ENCODE measurements at places on chromosomes 13 and 19.

- no peak for DNase-seq
These were observed 6.8 kb upstream of the DGKH start for GRCh38 chr13:42041684-42042035.

DNA sequence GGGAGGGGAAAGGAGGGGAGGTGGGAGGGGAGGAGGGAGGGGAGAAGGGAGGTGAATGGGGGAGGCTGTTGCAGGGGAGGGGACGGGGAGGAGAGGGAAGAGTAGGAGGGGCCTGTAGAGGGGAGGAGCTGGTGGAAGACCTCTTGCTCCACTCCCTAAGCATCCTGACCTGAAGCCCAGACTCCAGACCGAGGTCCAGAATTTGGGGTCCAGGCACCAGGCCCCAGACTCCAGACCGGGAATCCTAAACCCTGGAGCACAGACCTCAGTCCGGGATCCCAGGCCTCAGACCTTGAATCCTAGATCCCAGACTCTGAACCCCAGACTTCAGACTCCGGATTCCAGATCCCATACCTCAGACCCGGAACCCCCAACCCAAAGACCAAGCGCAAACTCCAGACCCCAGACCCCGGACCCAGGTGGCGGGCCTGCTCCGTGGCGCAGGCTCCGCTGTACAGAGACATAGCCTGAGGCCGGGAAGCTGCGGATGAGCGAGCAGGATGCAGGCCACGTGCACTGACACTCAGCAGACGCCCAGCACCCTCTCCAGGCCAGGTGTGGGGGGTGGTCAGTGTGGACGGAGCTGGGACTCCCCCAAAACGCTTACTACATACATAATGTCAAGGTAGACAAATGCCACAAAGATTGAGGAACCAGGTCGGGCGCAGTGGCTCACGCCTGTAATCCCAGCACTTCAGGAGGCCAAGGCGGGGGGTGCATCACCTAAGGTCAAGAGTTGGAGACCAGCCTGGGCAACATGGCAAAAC is 710 bp upstream of the BTBD2 start:
- no peak for DNase-seq

GRCh38 chr13:40292108-40292507 is 374.3 kb downstream of the FOXO1 start:
- no peak for DNase-seq

DNA sequence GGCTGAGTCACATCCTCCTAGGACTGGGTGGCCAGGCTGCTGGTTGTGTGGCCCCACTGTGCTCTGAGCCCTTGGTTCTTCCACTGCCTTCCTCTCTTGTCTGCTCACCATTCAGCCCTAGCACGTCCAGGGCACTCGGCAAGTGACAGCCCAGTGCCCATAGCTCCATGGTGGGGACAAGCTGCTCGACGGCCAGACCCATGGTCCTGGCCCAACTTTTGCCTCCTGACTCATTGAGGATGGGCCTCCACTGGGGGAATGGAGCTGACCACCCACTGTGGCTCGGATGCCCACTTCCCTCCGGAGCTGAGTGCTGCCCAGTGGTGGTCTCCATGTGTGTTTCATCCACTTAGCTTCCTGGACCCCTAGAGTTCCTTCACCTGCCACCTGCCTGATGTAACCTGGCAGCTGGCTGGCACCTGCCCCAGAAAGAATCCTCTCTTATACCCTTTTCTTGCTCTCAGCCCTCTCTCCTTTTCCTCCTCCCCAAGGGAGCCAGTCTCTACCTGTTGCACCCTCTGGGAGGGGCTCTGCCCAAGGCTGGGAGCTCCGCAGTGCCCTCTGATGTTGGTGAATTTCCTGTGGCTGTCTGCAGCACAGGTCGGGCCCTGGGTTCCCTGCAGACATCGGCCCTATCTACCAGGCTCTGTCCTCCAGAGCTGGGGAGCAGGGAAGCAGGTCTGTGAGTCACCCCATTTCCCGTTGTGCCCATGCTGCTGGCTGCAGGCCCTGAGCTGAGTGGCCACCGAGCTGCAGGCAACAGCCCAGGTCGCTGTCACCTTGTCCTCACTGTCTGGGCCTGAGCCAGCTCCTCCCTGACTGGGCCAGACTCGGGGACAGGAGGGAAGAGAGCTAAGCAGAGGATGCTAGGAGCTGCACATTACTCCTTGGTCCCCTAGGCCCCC is 7.4 kb downstream of the CHST8 start:
- DNase-seq, result no peak

- DNase-seq, result no peak
These were observed 8.2 kb downstream of the DOHH start for GRCh38 chr19:3492131-3492839.

- peak; percentile 23 for DNase-seq
These were observed 6.0 kb upstream of the PRR19 start for GRCh38 chr19:42295831-42296525.

DNA sequence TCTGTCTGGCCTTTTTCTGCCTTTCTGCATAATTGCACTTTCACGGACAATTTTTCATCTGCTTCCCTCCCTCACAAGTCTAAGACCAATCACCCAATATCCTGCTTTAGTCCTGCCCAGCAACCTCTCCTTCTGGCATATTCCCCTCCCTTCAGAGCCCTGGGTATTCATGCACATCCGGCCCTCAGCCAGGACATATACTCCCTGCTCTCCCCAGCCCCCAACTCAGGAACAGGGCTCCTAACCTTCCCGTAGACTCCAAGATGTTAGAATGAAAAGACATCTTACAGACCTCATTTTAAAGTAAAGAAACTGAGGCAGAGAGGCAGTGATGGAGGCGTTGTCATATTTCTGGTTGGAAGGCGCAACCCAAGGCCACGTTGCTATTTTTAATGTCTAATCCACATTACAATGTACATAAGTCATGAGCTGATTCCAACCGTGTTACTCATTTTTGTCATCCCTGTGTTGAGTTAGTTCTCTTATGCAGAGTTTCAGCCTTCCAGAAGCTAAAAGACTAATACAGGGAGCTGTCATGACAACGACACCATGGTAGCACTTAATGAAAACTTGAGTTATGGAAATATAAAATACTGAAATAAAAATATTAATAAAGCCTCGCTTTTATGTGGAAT is 209.2 kb downstream of the TSHZ3 start:
- no peak for DNase-seq

GRCh38 chr13:43089912-43090498 is 66.6 kb downstream of the DNAJC15 start:
- DNase-seq, result no peak

DNA sequence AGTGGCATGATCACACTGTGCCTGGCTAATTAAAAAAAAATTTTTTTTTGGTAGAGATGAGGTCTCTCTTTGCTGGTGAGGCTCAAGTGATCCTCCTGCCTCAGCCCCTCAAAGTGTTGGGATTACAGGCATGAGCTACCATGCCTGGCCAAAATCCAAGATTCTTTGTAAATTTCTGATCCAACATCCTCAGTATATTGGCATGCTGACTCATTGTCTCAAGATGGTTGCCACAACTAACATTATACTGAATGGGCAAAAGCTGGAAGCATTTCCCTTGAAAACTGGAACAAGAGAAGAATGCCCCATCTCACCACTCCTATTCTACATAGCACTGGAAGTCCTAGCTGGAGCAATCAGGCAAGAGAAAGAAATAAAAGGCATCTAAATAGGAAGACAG is 100.0 kb downstream of the KLF5 start:
- DNase-seq, result no peak

DNA sequence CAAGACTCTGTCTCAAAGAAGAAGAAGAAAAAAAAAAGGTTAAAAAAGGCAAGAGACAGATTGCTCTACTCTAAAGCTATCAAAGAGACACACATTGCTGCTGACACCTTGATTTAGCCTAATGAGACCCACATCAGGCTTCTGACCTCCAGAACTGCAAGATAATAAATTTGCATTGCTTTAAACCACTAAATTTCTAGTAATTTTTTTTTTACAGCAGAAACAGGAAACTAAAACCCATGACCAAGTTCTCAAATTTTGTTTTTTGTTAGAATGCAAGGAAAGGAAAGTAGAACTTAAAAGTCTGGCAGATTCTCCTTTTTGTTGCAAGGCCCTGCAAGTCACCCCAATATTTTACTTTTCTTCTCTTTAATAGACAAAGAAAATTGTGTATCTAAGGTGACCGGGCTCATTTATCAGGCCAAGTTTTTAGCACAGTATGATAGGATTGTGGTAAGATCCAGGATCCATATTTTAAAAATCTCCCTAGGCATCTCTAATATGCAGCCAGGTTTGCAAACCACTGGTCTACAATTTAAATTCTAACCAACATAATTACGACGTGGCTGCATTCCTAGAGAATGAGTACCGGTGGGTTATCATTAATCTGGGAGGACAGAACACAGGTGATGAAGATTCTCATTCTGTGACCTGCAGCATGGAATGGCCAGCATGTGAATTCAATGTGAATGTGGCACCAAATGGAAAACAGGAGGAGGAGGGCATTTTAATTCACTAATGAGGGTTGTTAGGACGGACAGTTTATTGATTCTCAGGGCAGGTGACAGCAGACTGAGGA is 56.7 kb upstream of the MED4 start:
- DNase-seq, result no peak

GRCh38 chr13:32779119-32779518 is 192.9 kb downstream of the PDS5B start:
- no peak for DNase-seq

DNA sequence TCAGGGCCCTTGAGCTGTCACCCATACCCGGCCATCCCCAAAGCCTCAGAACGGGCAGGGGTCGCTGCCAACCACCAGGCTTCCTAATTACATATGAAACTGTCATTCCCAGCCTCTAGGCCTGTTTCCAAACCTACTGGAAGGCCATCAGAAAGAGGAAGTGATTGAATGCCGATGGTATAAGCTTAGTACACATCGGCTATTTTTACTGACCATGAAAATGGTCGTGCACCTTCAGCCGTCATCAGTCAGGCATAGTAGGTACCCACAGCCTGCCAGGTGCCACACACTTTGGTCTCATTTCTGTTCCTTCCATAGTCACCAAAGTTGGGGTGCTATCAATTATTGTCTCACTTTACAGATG is 10.2 kb downstream of the KRI1 start:
- DNase-seq, result no peak

DNA sequence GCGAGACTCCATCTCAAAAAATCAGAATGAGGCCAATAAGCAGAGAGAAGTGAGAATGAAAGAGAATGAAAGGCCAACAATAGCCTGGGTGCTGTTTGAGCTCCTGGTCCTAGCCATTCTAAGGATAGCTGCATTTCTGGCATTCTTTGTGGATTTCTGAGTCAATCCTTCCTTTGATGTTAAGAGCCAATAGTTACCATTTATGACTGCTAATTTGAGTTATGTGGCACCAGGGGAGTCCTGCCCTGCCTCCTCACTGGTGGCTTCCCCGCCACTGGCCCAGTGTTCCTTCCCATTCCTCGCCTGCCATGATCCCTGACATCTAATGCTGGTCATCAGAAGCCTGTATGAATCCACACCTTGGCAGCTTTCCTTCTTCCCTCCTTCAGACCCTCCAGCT is 991.2 kb downstream of the UQCRFS1 start:
- DNase-seq, result no peak

GRCh38 chr13:54627646-54628372 is 1599.2 kb downstream of the OLFM4 start:
- DNase-seq, result no peak

- DNase-seq, result no peak
These were observed 34.9 kb upstream of the ZNF83 start for GRCh38 chr19:52673014-52673413.

GRCh38 chr13:74438901-74439300 is 304.7 kb upstream of the KLF12 start:
- no peak for DNase-seq

DNA sequence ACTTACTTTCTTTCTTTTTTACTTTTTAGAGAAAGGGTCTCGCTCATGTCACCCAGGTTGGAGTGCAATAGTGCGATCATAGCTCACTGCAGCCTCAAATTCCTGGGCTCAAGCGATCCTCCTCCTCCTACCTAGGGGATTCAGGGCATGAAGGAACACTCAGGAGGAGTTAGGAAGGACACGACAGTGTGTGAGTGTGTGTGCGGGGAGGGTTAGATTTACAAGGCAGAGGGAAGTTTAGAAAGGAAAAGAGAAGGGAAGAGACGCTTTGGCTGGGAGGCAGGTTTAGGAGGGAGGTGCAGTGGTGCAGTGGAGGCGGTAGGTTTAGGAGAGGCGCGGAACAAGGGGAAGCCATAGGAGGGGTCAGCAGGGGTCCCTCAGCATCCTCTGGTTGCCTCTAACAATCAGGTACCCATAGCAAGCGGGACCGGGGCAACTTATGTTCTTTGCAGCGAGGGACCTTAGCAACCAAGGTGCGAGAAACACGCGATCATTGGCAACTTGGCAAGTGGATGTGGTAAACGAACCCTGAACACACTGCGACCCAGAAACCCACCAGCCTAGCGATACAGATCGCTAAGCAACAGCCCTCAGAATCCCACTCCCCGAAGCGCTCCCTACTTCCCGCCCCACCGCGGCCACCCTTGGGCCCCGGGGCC is 501 bp downstream of the SIRT2 start:
- no peak for DNase-seq

DNA sequence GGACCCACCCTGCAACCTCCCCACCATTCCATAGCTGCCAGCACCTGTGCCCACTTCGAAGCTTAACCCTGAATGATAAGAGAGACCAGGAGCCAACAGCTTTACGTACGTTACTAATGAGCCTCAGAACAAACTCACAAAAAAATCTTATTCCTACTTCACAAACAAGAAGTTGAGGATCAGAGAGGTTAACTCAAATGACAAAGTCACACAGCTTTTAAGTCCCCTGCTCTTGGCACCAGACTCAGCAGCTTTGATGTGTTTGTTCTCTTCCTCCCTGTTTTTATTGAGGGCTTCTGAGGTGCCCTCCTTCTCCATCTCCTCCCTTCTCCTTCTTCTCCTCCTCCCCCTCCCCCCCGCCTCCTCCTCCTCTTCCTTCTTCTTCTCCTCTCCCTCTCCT is 115.4 kb downstream of the ZDHHC20 start:
- no peak for DNase-seq

DNA sequence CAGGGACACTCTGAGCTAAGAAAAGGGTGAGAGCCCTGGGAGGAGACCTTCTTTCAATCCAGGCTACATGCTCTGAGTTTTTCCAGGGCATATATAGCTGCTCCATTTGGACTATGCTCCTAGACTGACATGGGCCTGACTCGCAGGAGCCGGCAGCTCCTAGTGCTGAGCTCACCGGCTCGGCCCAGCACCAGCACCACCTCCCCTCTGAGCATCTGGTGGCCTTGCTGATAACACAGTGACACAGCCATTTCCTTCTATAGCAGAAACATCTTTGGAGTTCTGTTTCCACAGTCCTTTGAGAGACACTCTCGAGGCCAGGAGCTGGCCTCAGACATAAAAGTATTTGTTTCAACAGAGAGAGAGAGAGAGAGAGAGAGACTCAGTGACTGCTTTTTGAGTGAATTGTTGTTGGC is 184.9 kb downstream of the TM9SF2 start:
- DNase-seq, result no peak

- DNase-seq, result no peak
These were observed 27.7 kb upstream of the MCF2L start for GRCh38 chr13:112941349-112941748.
